ENCODE measurements at places on chromosomes 11 and 22.
A peak's percentile ranks its signal among the peaks of the same experiment; 100 is the strongest.

- no peak for DNase-seq
Observed at GRCh38 chr11:64710418-64711137, 12.4 kb downstream of the NRXN2 start.

- DNase-seq, result no peak
Observed at GRCh38 chr11:77057938-77058474, 8.8 kb upstream of the CAPN5 start.

- no peak for DNase-seq
Observed at GRCh38 chr11:24375931-24376330, 120.9 kb upstream of the LUZP2 start.

GRCh38 chr11:19786644-19787043 lies 74.0 kb downstream of the NAV2 start:
- DNase-seq, result no peak

DNA sequence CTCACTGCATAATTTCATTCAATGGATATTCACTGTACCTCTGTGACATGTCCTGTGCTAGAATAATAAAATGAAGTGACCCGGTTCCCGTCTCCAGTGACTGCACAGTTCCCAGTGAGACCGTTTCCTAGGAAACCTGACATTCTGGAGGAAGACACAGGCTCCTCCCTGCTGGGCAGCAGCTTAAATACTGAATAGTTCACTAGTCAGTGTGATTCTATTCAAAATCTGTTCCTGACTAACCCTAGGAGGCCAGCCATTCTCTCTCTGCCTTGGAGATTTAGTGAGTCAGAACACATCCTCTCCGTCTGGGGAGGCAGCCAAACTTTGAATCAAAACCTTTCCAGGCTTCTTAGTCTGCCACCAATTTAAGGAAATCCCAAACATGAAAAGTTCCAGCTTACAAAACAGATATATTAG lies 11.3 kb downstream of the TRIM66 start:
- no peak for DNase-seq

- DNase-seq, result no peak
Observed at GRCh38 chr22:32378707-32379272, 21.1 kb downstream of the RFPL3 start.

DNA sequence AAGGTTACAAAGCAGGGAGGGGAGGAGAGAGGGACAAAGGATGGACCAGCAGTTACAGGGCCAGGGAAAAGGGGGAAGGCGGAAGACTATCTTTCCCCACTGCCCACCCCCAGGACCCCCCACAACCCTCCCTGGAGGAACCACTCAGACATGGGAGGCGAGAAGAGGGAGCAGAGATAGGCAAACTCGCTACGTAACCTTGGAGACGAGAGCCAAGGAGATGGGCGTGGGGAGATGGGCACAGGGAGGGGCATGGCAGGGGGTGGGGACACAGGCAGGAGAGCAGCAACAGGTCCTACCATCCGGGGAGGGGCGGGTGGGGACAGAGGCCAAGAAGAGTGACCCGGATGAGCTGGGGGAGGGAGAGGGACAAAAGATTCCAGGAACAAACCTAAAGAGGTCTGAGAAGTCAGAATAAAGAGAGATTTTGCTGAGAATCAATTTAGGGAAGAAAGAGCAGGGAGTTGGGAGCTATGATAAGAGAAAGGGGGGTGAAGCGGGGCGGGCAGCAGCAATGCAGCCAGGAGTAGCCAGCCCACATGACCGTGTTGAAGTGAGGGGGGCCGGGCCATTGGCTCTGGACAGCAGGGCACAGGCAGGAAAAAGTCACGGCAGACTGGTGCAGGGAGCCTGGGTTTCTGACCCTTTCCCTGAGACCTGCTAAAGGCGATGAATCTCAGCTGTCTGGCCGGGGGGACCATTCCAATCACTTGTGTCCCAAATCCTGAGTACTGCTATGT lies 128.4 kb downstream of the BUD13 start:
- no peak for DNase-seq

DNA sequence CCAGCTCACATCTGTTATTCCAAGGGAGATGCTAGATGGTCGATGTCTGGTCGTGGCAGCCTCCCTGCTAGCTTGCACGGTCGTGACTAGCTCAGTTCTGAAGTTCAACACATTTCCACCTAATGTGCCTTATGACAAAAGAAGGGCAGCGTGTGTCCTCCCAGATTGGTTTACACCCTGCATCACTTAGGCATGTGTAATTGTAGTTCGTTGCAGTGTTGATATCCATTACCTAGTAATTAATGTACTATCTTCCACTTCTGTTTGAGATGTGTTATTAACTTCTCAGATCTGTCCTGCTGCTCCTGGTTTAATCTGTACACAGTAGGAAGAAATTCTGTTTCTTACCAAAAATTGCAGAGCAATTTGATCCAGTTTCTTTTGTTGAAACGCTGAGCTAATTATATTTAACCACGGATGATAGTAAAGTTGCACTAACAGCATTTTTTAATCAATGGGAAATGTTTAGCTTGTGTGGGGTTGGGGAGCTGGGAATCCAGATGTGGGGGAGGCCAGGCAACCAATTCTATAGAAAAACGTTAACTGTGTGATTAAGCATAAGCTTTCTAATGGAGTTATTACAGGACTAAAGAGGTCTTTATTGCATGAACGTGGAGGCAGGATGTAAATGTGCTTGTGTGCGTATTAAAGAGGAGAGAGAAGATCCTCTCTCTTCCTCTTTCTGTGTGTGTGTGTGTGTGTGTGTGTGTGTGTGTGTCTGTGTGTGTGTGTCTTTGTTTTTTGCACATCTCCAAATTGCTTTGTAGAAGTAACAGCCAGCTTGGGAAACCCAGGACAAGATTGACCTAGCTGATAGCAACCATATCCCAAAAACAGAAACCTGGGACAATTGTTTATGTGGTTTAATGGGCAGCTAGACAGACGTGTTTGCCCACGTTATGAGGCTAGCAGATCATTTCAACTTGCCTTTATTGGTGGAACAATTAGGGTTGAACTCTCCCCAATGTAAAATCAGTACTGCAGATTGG lies 145.7 kb upstream of the TTC12 start:
- DNase-seq, result no peak

DNA sequence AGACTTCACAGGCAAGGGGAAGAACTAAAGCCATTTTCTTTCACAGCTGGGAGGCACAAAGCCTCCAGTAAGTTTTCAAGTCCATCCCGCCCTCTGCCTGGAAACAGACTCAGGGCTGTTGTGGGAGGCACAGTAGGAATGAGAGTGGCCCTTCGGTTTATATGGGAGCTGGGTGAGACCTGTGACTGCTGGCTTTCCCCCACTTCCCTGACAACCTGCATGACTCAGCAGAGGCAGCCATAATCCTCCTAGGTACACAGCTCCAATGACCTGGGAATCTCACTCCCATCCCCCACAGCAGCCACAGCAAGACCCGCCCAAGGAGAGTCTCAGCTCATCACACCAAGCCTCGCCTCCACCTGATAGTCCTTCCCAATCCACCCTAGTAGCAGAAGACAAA lies 12.1 kb upstream of the TMEM45B start:
- no peak for DNase-seq

DNA sequence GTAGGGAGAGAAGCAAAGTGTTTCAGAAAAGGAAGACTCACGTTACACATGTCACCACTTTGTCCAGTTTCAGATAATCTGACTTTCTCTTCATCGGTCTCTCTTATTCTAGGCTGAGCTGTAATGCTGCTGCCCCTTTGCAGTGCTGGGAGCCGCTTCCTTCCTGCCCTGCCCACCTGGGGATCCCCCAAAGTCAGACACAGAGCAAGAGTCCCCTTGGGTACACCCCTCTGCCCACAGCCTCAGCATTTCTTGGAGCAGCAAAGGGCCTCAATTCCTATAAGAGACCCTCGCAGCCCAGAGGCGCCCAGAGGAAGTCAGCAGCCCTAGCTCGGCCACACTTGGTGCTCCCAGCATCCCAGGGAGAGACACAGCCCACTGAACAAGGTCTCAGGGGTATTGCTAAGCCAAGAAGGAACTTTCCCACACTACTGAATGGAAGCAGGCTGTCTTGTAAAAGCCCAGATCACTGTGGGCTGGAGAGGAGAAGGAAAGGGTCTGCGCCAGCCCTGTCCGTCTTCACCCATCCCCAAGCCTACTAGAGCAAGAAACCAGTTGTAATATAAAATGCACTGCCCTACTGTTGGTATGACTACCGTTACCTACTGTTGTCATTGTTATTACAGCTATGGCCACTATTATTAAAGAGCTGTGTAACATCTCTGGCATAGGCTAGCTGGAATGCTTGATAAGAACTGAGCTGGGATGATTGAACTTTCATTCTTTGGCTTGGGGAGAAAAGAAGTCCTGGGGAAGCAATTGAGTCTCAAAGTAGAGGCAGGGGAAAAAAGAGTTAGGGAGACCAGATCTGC lies 31.2 kb upstream of the SMIM35 start:
- no peak for DNase-seq

GRCh38 chr11:89184021-89184420 lies 6.3 kb downstream of the TYR start:
- DNase-seq, result no peak

DNA sequence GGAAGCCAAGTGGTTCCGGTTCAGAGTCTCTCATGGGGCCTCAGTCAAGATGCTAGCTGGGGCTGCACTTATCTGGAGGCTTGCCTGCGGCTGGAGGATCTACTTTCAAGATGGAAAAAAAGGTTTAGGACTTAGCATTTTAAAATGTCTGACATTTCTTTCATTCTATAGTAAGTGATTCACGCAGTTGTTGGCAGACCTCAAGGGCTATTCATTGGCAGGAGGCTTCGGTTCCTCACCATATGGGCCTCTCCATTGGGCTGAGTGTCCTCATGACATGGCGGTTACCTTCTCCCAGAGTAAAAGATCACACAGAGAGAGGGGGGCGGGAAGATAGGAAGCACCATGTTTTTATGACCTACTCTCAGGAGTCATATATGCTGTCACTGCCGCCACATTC lies 298.0 kb upstream of the PLET1 start:
- no peak for DNase-seq

DNA sequence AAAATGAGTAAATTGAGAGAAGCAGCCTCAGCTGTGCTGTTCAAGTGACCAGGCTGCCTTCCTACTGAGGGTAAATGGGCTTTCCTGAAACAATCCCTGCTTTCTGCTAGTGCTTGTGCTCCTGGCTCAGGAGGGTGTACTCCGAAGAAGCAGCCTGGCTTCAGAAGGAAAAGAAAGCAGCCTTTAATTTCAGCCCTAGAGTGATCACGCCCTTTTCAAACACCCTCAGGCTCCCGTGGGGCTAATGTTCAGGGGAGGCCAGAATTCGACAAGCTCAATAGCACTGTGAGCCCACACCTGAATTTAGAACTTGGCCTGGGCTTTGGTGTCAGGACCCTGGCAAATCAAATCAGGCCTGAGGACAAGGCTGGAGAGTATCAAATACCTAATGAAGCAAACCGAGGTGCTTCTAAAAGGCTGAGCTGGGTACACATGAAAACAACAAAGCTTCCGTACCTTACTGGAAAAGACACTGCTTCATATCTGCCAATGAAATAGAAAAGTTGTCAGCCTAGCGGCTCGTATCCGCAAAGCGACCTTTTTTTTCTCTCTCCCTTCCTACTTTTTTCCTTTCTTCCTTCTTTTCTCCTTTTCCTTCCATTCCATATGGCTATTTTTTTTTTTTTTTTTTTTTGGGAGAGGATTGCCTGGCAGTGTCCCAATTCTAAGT lies 387.8 kb downstream of the SOX6 start:
- DNase-seq, result no peak

DNA sequence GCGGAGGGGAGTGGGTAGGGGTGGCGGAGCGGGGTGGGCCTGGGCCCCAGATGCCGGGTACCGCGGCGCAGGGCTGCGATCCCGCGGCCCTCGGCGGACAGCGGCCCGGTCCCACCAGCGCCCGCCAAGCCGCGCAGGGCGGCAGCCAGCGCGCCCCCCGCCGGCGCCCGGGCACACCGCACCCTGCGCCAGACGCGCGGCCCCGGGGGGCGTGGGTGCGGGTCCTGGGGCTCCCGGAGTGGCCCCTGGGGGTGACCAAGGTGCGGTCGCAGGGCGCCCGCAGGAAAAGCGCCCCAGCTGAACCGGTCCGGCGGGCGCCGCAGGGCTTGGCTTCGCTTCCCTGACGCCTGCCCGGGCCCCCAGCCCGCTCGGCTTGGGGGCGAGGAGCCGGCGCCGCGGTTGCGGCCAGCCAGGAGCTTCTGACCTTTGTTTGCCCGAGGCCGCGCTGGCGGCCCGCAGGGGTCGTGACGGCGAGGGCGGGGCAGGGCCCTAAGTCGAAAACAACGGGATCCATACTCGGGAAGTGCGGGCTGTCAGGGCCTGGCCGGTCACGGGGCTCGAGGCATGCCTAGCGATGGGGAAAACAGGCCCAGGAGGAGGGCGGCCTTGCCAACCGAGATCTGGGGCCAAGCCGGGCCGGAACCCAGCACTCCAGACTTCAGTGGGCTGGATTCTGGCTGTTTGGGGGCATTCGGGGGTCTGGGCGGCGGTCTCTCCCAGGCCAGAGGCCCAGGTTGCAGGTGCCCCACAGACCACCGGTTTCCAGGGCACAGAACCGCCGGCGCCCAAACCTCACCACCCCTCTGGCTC lies 581 bp upstream of the AP5B1 start:
- DNase-seq, result no peak

DNA sequence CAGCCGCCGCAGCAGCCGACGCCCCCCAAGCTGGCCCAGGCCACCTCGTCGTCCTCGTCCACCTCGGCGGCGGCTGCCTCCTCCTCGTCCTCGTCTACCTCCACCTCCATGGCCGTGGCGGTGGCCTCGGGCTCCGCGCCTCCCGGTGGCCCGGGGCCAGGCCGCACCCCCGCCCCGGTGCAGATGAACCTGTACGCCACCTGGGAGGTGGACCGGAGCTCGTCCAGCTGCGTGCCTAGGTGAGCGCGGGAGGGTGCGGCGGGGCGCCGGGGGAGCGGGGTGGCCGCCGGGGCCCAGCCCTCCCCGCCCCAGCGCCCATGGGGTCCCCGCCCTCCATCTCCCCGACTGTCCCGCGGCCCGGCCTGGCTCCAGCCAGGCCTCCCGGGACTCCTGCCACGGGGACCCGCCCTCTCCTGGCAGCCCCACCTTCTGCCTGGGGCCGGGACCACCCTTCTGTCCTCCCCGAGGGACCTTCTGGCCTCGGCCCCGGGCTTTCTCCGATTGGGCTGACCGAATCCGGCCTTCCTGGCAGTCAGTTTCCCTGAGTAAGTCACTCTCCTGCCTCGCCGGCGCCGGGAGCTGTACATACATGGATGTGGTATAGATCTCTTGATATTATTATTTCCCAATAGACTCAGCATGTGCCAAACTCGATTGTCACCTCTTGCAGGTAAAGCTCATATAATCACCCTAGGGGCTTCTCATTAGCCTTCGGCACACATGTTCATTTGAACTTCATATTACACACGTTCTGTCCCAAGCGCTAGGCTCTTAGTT lies 720 bp downstream of the PACS1 start:
- peak; percentile 60 for DNase-seq

GRCh38 chr11:2091786-2092463 lies 47.3 kb downstream of the IGF2 start:
- peak; percentile 41 for DNase-seq

DNA sequence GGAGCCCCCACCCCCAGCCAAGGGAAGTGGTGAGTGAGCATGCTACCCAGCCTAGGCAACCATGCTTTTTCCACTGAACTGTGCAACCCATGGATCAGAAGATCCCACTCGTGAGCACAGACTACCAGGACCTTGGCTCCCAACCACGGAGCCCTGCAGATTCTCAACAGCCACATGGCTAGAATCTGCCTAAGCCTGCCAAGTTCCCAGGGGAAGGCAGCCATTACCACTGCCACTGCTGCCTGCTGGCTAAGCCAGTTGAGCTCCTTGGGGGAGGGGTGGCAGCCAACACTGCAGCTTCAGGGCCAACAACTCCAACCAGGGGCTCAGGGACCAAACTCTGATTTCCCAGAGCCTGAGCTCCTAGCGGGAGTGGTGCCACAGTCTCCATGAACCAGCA lies 195.8 kb downstream of the DLG2 start:
- DNase-seq, result no peak

Measured in left lobe of liver (tissue), 2 donors.